Myocyte (in vitro differentiated cells): ENCODE measurements at places on chromosomes 11 and 22. TPM values are rescaled to one million over a fixed set of nuclear protein-coding genes. Genes with fewer than 3 reads are reported as not detected.
A peak's percentile ranks its signal among the peaks of the same experiment; 100 is the strongest.

DNA sequence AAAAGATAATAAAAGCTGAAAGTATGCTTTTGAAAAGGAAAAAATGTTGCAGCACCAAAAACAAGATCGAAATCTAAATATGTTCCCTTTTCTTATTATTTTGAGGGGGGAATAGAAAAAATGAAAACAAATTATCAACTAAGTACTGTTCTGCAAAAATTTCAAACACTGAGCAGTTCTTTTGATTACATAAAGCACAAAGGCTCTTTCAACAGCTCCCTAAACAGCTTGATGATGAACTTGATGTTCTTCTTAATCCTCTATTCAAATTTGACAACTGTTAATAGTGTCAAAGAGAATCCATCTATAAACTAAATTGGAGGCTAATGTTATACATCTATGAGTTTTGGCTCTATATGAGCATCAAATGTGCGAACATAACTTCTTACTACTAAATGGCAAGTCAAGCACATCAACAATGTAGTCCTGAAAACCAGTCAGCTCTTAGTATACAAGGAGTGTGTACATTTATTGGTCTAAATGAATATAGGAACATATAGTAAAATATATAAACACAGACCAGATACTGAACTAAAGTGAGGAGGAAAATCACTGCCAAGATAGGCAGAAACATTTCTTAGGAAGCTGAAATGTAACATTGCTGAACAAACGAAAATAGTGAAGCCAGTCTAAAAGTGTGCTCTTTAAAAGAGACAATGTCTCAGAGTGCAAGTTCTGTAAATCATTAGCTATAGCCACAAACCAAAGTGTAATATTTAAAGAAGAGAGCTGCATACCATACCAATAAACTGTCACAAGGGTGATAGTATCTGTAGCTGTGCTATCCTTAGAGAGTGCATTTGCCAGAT lies 94.3 kb downstream of the SOX6 start:
- no peak for DNase-seq

DNA sequence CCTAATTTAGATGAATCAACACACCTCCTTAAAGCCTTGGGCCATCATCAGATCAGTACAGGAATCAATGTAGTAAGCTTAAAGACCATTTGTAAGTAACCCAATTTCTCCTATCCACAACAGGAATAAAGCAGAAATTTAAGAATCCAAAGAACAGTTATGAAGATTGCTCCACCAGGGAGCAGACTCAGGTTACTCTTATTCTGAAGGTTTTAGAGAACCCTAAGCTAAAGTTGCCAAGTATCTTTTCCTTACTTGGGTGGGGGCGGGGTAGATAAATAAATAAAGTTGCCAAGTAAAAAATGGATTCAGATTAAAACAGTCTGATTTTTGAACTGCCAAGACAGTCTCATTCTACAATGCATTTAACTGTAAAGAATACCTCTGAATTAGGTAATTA lies 18.1 kb downstream of the CKAP5 start:
- peak; percentile 11 for DNase-seq

- DNase-seq, result peak; percentile 80
These were observed 2.7 kb upstream of the GAB2 start for GRCh38 chr11:78420255-78420764.

The RNF214 gene
- total RNA-seq, result 14.8 and 16.3 TPM in 2 replicates
